ENCODE measurements at places on chromosomes 7 and 10.

DNA sequence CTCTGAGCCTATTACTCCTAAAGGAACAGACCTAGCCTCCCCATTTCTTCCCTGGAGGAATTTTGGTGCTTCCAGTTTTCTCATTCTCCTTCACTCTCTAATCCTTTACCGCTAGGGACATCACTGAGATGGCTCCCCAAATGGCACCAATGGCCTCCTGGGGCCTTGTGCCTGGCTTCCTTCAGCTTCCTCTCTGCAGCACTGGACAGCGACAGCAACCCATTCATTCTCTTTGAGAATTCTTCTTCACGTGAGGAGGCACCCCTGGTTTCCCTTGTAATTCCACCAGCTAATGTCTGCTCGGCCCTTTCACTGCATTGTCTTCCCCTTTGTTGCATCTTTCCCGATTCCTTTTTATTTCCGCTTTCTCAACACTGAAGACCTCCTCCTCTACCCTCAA lies 24.6 kb upstream of the KDM7A start:
- DNase-seq: no peak

- DNase-seq: no peak
These were observed 223.3 kb upstream of the FERD3L start for GRCh38 chr7:19368491-19368925.

- no peak for DNase-seq
These were observed 136.9 kb downstream of the KCNMA1 start for GRCh38 chr10:77500754-77501151.

DNA sequence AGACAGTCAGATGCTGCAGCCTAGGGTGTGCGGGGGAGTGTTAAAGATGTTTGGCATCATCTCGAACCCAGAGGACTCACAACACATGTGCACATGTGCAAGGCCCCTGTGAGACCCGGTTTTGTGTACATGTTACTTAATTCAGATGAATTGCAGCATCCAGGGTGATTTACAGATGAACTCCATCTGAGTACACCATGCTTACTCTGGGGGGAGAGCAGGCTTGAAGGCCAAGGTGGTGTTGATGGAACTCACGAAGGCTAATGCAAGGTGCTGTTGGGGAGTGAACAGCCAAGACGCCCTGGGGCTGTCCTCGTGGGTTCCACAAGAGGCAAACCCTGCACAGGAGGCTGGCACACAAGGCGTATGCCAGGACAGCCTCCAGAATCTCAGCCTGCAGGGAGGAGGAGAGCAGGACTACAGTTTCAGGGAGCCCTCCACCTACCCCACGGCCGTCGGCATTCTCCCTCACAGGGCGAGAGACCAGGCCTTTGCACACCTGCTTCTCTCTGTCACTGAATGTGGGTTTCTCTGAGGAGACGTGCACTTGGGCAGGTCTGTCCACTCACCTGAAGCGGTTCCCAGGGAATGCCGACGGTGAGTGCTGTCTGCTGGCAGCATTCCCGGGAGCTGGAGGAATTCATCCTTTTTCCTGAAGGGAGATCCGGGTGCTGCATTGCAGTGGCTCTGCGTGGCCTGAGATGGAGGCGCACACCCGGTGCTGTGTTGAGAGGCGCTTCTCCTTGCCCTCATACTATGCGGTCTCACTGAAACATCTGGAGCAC lies 178.5 kb upstream of the RNF32 start:
- no peak for DNase-seq

DNA sequence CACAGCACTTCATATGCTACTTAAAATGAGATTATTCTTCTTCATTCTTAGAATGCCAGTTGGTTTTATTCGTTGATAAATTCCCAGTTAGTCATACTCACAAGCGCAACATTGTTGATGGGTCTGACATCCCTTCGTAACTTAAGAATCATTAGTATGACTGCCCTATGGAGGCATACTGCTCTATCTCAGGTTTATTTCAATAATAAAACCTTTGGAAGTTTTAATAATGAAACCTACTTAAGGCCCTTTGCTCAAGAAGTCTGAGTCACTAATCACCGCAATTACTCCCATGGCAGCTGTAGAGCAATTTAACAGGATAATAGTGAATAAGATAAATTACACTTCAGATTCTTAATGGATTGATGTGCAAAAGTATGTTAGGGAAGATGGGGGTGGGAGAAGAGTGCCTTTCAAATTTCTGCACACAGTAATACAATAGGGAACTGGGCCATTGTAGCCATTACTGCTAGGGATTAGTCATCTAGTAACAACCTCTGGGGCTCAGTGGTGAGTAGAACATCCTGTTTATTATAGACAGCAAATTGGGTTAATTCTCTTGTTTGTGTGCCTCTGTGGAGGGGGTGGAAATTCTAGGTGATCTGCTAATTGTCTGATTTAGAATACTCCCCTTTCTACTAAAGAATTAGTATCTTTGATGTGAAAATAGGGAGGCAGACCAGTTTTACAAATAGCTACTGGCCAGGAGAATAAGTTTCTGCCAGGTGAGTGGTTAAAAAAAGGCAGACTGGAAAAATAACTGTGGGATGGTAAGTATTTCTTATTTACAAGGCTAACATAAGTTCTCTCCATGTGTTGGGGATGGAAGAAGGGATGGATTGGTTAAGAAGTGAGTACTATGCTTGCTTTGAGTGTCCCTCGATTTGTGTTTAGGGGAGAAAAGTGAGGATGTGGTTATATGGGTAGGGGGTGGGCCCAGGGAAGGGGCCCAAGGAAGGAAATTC lies 74.5 kb upstream of the VKORC1L1 start:
- DNase-seq: no peak

DNA sequence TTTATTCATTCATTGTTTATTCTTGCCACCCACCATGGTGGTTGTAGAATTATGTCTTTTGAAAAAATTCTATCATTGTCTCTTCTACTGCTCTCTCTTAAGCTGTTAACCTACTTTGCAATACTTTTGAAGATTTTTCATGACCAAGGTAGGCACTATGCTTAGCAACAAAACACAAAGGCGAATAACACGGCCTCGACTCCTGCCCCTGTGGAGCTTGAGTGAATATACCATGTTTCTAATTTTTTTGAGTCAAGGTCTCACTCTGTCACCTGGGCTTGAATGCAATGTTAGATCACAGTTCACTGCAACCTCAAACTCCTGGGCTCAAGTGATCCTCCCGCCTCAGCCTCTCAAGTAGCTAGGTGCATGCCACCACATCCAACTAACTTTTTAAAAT lies 39.4 kb downstream of the APBB1IP start:
- DNase-seq: no peak

DNA sequence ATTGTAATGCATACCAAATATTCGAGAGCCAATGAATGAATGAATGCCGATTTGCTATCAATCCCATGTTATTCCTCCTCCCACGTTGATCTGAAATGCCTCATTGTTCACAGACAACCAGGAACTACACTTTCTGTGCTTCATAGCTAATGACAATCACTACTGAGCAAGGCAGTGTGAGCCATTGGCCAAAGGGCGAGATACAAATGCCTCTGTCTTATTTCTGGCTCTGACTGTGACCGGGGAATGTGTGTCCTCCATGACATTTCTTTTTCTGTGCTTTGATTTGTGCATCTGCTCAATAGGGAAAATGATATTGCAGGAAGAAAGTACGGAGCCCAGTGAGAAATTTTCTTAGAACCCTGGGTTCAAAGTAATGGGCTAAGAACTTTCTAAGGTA lies 217.1 kb downstream of the CXCL12 start:
- DNase-seq: no peak

DNA sequence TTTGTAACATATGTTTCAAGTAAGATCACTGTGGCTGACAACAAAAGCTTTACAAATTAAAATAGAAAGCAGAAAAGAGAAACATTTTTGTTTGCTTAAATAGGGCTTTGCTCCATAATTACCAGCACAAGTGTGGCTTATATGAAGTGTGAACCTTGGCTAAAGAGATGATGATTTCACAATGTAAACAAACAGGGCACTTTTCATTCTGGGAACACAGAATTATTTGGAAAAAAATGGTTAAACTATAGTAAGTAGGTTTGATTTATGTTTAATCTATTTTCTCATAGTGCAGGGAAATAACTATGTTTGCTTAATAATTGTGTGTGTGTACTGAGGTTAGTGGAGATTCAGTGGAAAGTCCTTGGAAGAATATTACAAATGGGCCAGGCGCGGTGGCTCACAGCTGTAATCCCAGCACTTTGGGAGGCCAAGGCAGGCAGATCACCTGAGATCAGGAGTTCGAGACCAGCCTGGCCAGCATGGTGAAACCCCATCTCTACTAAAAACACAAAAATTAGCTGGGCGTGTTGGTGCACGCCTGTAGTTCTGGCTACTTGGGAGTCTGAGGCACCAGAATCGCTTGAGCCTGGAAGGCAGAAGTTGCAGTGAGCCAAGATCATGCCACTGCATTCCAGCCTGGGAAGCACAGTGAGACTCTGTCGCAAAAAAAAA lies 19.1 kb upstream of the OTUD1 start:
- DNase-seq: no peak

DNA sequence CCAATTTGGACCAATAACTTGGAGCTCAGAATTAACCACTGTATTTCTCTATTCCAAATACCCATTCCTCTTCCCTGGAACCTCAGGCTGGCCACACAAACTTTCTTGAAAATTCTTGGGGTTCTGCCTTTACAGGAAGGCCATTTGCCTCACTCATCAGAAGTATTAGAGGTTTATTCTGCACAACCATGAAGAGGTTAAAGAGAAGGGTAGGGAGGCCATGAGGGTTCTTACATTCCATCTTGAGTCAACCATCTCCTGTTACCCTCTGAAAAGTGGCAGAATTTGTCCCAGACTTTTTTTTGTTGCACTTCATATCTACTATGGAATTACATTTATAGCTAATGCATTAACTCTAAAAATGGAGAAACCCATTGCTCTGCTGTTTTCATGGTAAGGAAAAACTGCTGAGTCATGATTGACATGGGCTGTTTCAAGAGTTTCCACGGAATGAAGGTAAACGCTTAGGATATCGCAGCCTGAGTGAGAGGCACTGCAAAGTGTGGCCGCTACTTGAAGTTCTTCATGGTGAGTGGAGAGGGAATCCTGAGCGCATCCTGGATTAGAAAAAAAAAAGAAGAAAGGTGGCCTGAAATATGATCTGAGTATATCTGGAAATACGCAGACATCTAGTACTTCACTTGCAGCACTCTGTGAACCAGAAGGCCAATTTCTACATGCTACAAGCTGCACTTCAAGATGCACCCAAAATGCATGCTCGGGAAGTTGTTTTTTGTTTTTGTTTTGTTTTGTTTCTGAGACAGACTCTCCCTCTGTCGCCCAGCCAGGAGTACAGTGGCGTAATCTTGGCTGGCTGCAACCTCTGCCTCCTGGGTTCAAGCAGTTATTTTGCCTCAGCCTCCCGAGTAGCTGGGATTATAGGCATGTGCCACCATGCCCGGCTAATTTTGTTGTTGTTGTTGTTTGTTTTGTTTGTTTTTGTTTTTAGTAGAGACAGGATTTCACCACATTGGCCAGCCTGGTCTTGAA lies 83.7 kb downstream of the KIAA1217 start:
- no peak for DNase-seq

DNA sequence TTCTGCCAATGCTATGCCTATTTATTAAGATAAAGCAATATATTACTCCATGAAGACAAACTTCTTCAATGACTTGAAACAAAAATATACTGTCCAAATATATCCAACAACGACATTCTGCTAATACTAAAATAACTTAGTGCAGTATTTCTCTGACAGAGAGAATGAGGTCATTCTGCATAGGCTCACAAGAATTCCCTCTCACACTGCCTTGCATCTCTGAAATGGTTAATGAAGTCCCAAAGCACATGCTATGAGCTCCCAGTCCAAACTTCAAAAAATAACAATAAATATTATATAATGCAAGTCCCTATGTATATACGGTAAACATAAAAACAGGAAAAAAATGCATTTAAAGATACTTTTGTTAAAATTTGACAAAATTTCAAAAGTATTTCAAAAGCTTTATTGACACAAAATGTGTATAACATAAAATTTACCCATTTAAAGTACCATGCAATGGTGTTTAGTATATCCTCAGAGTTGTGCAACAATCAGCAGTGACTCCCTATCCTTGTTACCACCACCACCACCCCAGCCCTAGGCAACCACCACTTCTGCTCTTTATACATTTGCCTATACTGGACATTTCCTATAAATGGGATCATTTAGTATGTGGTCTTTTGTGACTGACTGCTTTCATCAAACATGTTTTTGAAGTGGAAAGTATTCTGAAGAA lies 27.6 kb downstream of the CHCHD3 start:
- DNase-seq: no peak

DNA sequence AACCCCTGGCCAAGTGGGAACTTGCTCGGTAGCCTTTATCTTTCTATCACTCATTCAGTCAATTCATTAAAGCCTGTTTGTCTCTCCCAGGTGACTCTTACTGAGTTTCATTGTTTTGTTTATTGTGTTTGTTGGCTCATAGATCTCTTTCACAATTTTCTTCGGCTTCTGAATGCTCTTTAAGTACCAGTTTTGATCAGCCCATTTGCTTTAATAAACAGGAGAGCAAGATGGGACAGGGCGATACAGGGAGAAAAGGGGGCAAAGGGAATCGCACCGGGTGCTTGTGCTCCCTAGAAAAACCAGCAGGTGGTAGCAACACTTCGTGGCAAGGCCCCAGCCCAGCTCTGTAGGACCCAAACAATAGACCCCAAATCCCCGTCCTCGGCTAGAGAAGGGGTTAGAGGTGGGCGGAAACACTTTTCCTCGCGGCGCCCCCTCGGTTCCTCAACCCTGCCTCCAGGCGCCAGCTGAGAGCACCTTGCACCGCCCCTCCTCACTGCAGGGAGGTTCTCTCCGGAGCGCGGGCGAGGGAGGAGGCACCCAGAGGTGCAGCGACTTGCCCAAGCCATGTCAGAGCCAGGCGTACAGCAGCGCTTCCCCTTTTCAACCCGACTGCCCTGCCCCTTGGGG lies 1.0 kb upstream of the EPHB6 start:
- DNase-seq: peak; percentile 58

DNA sequence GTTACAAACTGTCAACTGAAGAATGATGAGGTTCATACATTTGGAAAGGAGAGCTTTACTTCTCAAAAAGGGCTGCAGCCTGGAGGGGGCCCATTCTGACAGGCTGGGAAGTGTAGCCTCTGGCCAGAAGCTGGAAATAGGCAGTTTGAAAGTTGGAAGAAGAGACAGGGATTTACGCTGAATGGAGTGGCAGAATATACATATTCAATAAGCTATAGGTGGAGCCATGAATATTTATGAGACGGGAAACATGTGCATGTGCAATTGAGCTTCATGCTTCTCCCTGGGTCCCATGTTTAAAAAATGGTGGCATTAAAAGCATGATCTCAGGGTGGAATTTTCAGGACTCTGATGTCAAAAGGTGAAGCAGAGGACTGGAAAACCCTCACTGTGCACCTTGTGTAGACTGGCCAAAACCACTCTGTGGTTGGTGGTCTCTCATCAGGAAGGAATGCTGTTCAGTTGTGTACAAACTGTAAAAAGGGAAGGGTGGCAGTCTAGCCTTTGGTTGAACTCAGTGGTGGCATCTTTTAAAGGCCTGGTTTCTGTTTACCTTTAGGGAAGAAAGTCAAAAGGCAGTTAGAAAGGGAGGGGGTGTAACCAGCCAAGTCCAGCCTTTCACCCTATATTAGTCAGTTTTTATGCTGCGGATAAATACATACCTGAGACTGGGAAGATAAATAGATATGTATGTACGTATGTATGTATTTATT lies 7.2 kb upstream of the ACTR3B start:
- no peak for DNase-seq

- no peak for DNase-seq
These were observed 21.0 kb upstream of the TSPAN33 start for GRCh38 chr7:129123510-129123857.

All from stimulated activated CD4-positive, alpha-beta T cell treated with anti-CD3 and anti-CD28 coated beads, Interleukin-4, amount 100 ng/mL, for 48 hours (primary cell).